Natural killer cell (primary cell): ENCODE measurements at places on chromosomes 2 and 18. TPM values are rescaled to one million over a fixed set of nuclear protein-coding genes. Genes with fewer than 3 reads are reported as not detected.

The XDH gene
- total RNA-seq: not detected

The USP40 gene
- 17.4 TPM for total RNA-seq

The GPR45 gene
- total RNA-seq: not detected

The PSMA8 gene
- not detected for total RNA-seq

The ALK gene
- total RNA-seq: not detected

The TUBA3E gene
- not detected for total RNA-seq

The SNTG2 gene
- not detected for total RNA-seq

The HTR2B gene
- not detected for total RNA-seq
